ENCODE measurements at places on chromosomes 11 and 22. TPM values are rescaled to one million over a fixed set of nuclear protein-coding genes. Genes with fewer than 3 reads are reported as not detected.

GRCh38 chr22:23909296-23909898 lies 15.2 kb downstream of the MIF start:
- DNase-seq = no peak

GRCh38 chr11:117095284-117096161 lies 2.7 kb downstream of the SIK3 start:
- no peak for DNase-seq

FGF3 gene
- total RNA-seq = not detected

TEX54 gene
- not detected for total RNA-seq

RCOR2 gene
- not detected for total RNA-seq
